Fibroblast of skin of right quadriceps (primary cell): ENCODE measurements at places on chromosomes 16 and 17.

- peak; percentile 49 for DNase-seq
Measured at GRCh38 chr17:73283841-73284282, 22.2 kb upstream of the CPSF4L start.

DNA sequence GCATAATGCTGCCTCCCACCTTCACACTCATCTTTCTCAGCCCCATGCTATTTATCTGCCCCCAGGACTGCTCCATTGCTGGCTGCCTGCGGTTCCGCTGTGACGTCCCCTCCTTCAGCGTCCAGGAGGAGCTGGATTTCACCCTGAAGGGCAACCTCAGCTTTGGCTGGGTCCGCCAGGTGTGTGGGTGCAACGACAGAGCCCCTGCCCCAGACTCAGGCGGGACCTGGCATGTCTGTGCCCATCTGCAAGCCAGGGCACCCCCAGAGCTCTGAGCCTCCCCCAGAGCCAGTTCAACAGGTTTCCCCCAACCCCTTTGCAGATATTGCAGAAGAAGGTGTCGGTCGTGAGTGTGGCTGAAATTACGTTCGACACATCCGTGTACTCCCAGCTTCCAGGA lies 12.9 kb upstream of the ITGAD start:
- no peak for DNase-seq

GRCh38 chr16:20681821-20682760 lies 15.4 kb downstream of the ACSM1 start:
- no peak for DNase-seq

DNA sequence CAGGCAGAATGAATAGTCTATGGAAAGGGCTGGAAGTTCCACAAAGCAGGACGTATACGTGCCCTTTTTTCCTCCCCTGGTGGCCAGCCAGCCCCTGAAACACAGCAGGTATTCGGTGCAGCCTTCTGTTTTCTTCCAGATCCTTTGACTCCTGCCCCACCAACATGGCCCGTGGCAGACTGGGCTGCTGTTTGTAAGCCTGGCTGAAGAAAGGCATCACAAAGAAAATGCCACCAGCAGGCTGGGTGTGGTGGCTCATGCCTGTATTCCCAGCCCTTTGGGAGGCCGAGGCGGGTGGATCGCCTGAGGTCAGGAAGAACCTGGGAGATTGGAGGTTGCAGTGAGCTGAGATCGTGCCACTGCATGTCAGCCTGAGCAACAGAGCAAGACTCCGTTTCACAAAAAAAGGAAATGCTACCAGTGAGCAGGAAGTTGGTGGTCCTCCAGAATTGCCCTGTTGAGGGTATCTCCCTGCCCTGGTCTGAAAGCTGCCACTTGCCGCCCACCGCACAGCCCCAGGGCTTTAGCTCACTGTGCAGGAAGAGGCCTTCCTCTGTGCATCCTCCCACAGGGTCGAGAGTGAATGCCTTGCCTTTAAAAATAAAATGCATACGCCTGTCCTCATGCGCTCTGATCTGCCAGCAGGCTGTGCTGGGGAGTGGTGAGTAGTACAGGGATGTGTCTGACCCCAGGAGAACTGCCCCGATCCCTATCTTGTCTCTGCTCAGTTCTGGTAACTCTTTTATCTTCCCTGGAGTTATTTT lies 587.7 kb downstream of the MAF start:
- no peak for DNase-seq

DNA sequence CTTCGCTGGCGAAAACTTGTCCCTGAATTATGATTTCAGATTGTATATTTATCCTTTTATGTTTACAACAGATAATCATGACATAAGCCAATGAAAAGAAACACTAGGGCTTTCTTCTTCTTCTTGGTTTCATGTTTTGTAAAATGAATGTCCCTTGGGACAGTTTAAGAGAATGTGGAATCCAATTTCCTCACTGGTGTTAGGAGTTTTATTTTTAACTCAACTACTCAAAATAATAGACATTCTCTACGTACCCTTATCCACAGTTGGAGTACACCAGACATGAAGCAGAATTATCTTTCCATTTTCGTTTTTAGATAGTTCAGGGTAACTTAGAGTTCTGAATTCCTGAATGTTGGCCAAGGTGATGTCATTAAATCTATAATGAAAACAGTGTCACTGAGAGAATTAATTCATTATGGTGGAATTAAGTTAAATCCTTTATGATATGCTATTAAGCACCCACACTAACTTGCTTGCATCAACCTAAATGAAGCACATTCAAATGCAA lies 43.4 kb downstream of the IRX6 start:
- peak; percentile 82 for DNase-seq

DNA sequence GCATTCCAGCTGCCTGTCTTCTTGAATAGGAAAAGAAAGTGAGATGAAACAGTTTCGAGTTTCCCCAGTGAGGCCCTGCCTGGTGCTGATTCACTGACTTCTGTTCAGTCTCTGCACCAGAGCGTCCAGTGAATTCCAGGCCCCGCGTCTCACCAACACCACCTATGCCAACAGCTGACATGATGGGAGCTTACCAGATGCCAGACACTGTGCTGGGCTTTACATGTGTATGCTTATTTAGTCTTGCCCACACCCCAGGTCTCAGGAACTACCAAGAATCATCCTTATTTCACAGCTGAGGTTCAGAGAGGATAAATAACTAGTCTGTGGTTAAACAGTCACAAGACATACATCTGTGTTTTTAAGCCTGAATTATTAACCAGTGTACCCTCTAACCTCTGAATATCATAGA lies 29.1 kb upstream of the IRX6 start:
- peak; percentile 31 for DNase-seq

GRCh38 chr16:168424-168823 lies 2.6 kb downstream of the HBM start:
- DNase-seq = no peak

DNA sequence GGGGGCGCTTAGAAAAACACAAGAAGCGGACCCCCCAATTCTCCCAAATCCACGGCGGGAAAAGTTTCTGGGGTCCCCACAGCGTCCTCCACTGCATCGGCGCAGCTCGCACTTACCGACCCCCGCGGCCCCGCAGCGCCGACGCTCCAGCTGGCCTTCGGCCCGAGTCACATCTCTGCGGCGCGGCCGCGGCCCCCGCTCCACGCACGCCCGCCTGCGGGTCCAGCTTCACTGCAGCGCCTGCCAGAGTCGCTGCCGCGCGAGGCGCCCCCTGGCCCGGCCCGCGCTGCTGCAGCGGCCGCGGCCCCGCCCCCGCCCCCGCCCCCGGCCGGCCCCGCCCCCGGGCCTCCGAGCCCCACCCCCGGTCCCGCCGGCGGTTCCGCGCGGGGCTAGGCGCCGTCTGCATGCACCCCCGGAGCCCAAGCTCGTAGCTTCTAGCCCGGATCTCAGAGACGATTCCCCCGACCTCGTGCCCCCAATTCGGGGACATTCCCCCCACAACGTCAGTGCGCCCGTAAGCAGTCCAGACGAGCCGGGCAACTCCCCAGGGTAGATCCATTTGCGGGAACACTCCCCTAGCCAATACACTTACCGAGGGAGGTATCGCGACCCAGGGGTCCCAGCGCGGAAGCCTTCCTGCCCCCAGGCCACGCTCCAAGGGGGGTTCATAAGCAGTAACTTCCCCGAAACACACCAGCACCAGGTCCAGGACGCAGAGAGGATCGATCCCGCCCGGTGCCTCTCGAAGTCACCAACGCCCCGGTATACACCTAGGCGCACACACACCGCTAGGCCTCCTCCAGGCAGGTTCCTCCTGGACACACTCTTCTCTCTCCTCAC lies at the start of gene GPRC5B:
Gene GPRC5B, minus strand, starts transcription at position 238 of the 840 bp plus-strand sequence. CDS start 12,003 bp downstream, outside the sequence.
- peak; percentile 13 for DNase-seq

DNA sequence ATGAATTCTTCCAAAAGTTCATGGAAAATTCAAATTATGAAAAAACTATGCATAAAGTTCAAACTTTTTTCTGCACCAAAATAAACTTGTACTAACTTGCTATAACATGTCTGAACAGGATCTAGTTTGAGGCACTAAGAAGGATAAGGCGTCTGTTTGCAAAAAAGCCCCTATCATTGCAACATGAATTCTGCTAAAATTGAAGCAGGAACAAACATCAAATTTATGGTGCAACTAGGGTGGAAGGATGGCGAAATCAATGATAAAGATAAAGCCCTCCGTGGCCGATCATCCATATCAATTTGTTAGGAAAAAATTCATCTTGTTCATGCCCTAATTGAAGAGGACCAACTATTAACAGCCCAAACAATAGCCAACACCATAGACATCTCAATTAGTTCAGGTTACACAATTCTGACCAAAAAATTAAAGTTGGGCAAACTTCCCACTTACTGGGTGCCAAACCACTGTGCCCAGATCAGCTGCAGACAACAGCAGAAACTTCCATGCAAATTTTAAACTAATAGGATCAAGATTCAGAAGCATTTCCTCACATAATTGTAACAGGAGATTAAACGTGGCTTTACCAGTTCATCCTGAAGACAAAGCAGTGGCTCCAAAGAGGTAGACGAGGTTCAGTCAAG lies 12.9 kb downstream of the IL21R start:
- no peak for DNase-seq

- DNase-seq = no peak
Measured at GRCh38 chr17:65565559-65565958, 4.1 kb upstream of the AXIN2 start.

- DNase-seq = peak; percentile 83
Measured at GRCh38 chr17:12983991-12984884, 33.6 kb downstream of the ELAC2 start.

DNA sequence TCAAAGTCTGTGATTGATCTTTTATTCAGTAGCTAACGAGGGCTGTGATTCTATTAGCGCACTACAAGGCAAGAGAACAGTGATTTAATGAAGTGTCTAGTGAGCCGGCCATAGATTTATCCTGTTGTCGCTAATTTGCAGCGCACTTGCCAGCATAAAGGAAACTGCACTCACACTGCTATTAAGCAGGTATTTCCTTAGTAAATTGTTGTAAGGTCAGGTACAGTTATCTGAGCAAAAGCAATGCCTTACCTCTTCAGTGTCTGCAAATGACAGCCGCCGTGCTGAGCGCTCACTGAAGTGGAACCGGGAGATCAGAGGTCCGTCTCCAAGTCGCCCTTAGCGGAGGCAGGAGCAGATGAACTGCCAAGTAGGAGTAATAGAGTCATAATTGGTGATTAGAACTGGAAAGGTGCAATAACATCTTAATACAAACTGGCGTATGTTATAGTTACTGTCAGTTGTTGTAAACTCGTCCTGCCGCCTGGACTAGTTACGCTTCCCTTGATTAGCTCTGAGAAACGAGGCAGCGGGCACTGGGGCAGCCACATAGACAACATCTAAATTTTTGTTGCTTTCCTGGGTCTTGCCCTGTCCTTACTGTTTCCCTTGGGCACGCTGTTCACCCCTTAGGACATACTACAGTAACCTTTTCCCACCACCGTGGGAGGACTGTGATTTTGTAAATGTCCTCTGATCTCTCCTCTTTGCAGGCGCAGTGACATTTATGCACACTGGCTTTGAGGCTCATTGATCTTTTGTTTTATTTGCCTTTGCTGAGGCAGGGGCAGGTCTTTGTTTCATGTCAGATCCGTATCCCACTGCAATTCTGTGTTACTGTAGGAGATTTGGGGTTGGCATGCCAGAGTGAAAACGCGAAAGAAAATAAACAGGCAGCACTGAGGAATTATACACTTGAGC lies 363.1 kb downstream of the WWOX start:
- no peak for DNase-seq

DNA sequence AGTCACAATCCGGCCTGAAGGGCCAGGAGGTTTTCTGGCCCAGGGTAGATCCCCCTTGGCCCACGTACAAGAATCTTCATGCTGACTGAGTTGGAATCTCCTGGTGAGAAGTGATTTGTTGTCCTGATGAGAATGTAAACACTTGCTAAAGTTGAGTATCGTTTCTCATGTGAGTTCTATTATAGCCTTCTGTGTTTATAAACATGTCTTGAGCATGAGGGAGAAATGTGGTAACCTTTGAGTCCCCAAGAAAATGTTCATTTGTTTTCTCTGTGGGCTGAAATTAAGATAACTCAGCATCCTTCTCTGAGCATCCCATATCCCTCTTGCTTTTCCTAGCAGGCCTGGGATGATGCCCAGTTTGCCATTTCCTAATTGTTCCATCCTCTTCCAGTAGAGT lies 204.8 kb downstream of the FTO start:
- DNase-seq = no peak

- no peak for DNase-seq
Measured at GRCh38 chr16:5509794-5510193, 412.2 kb upstream of the EEF2KMT start.

DNA sequence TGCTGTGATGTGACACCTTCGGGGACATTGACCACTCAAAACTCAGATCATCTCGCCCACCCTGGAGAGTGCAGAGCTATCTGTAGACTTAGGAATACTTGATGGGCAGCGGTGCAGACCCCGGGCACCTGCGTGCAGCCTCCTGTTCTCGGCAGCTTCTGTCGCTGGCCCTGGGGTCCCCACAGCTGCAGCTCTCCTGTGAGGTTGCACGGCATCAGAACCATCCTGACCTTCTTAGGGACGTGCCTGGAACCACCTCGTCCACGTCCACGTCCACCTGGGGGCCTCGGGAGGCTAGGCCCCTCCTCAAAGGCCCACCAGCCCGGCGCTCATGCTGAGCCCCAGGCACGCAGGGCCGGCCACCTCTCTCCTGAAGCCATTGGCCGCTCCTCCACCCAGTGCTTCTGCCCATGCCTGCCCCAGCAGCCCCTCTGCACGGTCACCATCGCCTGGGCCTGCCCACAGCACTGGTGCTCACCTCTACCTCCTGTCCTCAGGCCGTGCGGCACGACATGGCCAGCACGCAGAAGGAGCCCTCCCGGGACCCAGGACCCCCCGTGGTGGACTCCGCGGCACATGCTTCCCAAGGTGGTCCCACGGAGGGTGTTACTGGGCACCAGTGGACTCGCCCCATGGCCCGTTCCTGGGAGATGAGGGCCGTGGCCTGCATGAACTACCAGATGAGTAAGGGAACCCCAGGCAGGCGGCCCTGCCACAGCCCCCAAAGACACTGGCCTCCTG lies 2.3 kb upstream of the WFIKKN1 start:
- no peak for DNase-seq

- DNase-seq = no peak
Measured at GRCh38 chr16:25065899-25066298, 45.6 kb upstream of the LCMT1 start.

GRCh38 chr16:65779201-65779600 lies 587.3 kb upstream of the CDH5 start:
- DNase-seq = peak; percentile 10
